H4 (cell line): ENCODE measurements at places on chromosomes 6 and 20. TPM values are rescaled to one million over a fixed set of nuclear protein-coding genes. Genes with fewer than 3 reads are reported as not detected.
A peak's percentile ranks its signal among the peaks of the same experiment; 100 is the strongest.

- DNase-seq = peak; percentile 49
Observed at GRCh38 chr20:44858606-44859360, 26.7 kb upstream of the YWHAB start.

DNA sequence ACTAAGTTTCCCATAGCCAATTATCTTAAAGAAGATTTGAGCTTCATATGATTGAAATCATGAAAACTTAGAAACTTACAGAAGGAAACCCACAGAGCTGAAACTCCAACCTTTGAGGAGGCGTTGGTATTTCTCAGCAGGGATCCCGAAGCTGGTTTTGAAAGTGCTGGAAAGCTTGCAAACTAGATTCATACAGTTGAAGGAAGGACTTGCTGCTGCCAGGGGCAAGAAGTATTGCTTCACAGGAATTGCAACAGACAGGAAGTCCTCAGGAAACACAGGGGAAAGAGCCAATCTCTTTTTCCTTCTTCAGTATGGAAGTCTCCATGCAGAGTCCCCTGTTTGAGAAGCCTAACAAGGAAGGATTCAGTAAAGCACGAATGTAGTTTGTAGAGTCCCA is 419.7 kb downstream of the CD109 start:
- DNase-seq = peak; percentile 40

- no peak for DNase-seq
Observed at GRCh38 chr6:1310628-1311399, 1.1 kb upstream of the FOXQ1 start.

DNA sequence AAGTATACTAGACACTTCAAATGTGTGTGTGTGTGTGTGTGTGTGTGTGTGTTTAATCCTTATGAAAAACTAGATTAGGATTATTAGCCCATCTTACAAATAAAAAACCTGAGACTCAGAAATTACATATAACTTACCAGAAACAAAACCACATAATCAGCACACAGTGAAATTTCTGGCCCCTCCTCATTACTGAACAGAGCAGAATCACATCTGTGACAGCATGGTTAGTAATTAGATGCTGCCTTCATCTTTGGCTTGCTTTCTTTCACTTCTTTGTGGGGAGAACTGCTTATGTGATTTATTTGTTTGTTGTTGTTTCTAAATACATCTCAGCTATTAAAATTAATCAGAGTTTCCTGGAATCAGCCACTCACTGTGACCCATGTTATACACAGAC is 267.1 kb downstream of the TENT5A start:
- DNase-seq = no peak

DNA sequence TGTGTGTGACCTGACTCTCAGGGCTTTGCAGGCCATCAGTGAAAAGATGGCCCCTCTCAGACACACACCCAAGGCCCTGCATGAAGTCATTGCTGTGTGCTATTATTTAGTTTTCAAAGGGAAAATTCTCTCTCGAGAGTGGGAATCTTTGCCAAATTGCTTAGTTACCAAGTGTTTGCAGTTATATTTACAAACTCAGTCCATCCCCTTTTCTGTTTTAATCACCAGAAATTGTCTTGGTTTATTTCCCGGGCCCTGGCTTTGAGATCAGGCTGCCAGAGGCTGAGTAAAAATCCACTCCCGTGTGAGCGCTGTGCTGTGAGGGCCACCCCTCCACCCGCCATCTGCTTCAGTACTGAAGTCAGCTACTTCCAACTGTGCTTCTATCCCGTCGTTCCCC is 163.1 kb downstream of the SOD2 start:
- DNase-seq = no peak

DNA sequence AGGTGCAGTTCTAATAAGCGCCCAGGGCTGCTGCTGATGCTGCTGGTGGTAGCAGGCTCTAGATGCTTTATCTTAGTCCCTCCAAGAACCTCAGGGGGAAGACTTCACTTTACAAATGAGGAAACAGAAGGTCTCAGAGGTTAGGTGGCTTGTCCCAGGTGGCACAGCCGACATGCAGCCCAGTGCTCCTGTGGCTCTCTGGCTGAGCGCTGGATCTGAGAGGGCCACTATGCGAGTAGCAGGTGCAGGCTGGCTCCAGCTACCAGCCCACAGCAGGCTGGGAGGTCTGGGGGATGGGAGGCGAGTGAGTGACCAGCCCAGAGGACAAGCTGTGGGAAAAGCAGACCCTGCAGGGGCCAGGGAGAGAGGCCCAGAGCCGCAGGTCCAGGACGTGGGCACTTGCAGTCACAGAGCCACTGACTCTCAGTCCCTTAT is 90.9 kb downstream of the PRND start:
- no peak for DNase-seq

DNA sequence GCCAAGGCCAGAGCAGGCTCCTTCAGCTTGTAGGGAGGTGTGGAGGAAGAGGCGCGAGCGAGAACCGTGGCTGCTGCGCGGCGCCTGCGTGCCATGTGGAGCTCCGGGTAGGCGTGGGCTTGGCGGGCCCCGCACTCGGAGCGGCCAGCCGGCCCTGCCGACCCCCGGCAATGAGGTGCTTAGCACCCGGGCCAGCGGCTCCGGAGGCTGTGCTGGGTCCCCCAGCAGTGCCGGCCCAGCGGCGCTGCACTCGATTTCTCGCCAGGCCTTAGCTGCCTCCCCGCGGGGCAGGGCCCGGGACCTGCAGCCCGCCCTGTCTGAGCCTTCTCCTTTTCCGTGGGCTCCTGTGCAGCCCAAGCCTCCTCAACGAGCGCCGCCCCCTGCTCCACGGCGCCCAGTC is 32.9 kb upstream of the SIRT5 start:
- no peak for DNase-seq

GRCh38 chr6:165805067-165805555 is 142.1 kb upstream of the PDE10A start:
- DNase-seq = no peak

DNA sequence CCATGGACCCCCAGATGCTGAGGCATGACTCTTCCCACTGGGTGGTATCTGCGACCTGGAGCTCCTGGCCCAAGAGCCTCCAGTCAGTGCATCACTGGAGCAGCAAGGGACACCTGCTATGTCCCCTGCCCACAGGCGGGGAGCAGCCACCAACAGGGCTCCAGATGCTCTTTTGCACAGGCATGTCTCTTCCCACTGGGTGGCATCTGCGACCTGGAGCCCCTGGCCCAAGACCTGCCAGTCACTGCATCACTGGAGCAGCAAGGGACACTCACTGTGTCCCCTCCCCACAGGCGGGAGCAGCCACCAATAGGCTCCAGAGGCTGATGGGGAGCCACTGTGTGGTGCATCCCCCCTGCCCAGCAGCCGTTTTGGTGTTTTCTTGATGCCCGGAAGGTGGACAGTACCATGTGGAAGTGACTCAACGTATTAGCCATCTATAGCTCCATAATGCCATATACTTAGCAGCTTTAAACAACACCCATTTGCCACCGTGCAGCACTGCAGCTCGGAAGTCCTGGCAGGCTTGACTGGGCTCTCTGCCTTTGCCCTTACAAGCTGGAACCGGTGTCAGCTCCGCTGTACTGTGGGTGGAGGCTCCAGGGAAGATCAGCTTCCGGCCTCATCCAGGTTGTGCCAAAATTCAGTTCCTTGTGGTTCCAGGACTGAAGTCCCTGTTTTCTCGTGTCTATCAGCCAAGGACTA is 124.9 kb upstream of the CST7 start:
- no peak for DNase-seq

Gene CLPSL1
- not detected in 2 replicates for total RNA-seq

Gene CHRNA4
- total RNA-seq = not detected in 2 replicates

Gene NKX2-4
- total RNA-seq = 1.1 and 1.8 TPM in 2 replicates
